ENCODE measurements at places on chromosomes 1 and 21.

DNA sequence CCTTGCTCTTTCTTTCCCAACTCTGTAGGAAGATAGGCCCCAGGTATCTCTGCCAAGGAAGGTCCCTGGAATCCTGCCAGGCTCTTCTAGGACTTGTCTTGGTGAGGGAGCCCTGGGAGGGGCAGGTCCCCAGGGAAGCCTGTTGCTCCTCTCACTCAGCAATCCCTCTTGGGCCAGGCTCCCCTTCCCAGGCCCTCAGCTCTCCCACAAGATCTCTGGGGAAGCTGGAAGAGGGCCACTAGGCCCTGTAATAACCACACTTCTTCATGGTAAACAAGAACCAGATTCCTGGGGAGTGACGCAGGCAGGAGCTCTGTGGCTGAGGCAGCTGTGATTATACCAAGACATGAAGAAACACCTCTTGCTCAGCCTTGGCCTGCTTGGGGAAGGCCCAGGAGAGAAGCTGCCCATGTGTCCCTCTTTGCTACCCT is 9.9 kb upstream of the MAPKAPK2 start:
- DNase-seq: no peak

GRCh38 chr1:33599516-33600115 is 127.2 kb downstream of the ZSCAN20 start:
- DNase-seq: no peak

DNA sequence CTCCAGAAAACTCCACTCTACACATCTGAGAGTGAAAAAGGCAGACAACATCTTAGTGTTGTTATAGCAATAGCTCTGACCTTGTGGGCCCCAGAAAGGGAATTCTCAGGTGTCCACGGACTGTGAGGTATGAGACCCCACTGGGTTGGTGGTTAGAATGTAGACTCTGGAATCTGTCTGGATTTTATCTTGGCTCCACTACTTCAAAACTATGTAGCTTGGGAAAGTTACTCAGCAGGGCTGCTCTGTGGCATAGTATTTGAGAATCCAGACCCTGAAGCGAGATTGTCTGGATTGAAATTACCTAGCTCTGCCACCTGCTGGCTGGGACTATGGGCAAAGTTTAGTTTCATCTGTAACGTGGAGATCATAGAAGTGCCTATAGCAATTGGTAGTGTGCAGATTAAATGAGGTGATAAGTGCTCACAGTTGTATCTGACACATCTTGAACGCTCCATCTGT is 25.8 kb downstream of the PRDM2 start:
- no peak for DNase-seq

GRCh38 chr1:242745079-242745478 is 220.6 kb upstream of the PLD5 start:
- DNase-seq: no peak

DNA sequence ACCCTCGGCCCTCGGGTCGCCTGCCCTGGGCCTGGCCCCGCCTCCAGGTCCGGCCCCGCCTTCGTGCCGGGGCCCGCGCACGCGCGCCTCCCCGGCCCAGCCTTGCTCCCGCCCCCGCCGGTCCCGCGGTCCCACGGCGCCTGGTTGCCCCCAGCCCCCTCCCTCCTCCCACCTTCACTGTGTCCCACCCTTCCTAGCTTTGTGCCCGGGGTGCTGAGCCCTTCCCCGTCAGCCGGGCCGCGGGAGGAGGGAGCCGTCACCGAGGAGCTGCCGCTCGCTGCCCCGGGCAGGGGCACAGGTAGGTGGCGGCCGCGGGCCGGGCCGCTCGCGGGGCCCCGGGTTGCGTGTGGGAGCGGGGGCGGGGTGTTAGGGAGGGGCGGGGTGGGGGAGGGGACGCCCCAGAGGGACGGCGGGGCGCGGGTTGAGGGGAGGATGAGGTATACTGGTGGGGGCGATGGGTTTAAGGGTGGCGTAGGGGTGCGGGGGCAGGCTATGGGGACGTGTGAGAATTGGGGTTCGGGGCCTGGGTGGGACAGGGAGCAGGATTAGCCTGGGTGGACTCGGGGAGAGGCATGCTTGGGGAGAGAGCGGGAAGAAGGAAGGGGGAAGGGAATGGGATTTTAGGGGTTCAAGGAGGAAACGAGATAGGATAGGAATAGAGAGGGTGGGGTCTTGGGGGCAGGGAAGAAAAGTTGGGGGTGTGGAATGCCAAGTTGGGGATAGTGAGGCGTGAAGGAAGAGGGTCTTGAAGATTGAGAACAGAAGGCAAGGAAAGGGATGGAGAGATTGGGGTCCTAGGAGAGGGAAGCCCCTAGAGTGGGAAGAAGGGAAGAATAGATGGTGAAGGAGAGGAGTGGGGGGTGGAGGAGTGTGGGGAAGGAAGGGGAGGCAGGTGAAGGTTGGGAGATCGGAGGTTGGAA is at the start of gene LRRC42:
Gene LRRC42, plus strand, starts transcription at position 99 of the 920 bp plus-strand sequence. CDS start 5,650 bp downstream, outside the sequence.
- DNase-seq: peak; percentile 44

DNA sequence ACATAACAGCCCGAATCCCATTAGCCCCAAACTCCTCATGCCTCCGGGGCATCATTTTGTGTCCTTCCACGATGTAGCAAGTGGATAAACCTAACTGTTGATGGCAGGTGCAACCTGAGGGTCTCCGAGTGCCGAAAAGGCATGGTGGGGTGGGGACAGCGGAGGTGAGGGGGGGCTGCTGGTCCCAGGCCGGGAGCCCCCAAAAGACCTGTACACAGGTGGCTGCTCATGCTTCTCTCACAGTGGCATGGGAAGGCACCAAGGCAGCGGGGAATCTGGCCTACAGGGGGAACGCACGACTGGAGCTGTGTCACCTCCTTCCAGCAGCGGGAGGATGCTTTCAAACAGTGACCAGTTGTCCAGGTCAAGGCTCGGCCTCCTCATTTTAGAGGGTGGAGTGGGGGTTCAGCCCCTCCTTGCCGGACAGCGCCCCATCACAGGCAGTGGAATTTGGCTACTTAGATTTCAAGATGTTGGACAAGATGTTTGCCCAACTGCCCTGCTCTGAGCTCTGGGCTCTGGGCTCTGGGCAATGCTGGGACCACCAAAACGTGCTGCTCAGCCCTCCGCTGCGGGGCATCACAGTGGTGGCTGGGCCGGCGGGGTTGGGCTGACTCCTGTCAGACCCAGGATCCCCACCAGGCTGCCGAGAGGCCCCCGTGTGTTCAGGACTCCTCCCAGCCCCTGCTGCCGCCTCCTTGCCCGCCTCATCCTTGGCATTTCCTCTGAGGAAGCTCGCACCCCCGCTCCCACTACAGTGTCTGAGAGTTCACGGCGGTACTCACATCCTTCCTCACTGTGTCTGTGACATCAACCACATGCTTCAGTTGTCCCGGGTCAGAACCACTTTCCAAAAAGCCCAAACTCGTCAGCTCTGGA is 7.6 kb downstream of the DNMT3L start:
- no peak for DNase-seq

- no peak for DNase-seq
These were observed 607.7 kb upstream of the USP24 start for GRCh38 chr1:55822891-55823290.

- no peak for DNase-seq
These were observed 226.4 kb downstream of the NRIP1 start for GRCh38 chr21:14838400-14838799.

GRCh38 chr1:210922666-210923065 is 211.3 kb downstream of the KCNH1 start:
- no peak for DNase-seq

DNA sequence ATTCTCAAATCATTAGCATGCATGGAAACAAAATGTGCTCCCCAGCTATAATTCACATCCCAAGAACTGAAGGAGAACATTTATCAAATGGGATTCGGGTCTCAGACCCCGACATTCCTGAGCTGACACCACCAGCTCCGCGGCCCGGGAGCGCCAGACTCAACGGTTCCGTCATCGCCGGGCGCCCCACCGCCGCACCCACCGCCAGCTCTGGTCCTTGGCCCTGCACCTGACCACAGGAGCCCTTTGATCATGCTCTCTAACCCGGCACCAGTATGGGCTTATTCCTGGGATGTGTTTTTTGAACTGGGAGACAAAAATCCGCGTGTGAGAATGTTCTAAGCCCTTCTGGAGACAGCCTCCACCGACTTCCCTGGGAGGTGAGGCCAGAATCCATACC is 43.6 kb downstream of the HLCS start:
- DNase-seq: no peak

- DNase-seq: no peak
These were observed 1341.2 kb downstream of the PLA2G4A start for GRCh38 chr1:188169971-188170370.

GRCh38 chr21:37562920-37563640 is 196.5 kb downstream of the DYRK1A start:
- no peak for DNase-seq

DNA sequence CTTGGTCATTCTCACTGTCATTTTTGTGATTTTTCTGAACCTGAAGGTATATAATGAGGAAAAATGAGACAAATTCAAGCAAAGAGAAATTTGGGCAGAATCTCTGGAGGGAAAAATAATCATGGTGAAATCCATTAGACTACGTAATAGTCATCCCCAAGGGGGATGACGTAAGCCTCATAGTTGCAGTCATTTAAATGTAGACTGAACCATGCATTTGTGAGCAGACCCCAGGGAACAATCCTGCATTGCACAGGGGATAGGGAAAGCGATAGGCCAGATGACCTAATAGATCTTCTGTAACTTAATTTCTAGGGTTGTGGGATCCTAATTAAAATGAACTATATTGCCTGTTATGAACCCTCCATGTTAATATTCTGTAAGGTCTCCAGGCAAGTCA is 167.4 kb upstream of the C1orf21 start:
- DNase-seq: no peak

- DNase-seq: no peak
These were observed 85.9 kb downstream of the BCAR3 start for GRCh38 chr1:93595743-93596142.
